ENCODE measurements at places on chromosomes 11 and 22.

- no peak for DNase-seq
These were observed 697.9 kb upstream of the ANO5 start for GRCh38 chr11:21494946-21495345.

DNA sequence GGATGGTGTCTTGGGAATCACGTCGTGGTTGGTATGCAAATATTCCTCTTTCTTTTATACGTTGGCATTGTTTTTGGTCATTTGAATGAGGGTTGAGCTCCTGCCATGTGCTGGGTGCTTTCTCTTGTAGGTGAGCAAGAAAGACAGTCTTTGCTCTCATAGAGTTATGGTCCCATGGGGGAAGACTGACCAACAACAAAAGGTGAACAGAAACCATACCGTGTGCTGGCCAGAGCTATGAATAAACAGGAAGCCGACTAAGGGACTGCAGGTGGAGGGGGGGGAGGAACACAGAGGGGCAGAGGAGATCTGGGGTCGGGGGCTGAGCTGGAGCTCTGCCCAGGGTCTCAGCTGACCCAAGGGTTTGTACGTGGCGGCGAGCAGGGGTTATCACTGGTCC is 245.3 kb downstream of the CTTN start:
- no peak for DNase-seq

DNA sequence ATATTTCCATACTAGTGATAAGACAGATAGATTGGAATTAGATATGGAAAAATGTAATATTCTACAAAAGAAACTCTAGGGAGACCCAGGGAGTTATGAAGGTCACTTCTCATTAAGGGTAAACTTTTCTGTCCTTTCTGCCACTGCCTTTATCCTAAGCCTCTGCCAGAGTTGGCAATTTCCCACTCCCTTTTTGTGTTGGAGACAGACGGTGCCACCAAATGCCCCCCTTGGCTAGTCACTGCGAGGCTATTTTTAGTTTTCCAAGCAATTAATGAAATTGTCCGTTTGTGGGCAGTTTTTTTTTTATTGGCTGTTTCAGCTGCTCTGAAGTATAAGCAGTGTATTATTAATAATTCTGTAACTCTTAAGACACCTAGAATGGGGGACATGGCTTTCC is 67.6 kb upstream of the TENM4 start:
- no peak for DNase-seq

GRCh38 chr11:70019576-70020011 is 58.5 kb upstream of the ANO1 start:
- no peak for DNase-seq
